ENCODE measurements at places on chromosomes 12 and 14. TPM values are rescaled to one million over a fixed set of nuclear protein-coding genes. Genes with fewer than 3 reads are reported as not detected.

The CBLN3 gene
- 2.2 TPM for polyA plus RNA-seq

DNA sequence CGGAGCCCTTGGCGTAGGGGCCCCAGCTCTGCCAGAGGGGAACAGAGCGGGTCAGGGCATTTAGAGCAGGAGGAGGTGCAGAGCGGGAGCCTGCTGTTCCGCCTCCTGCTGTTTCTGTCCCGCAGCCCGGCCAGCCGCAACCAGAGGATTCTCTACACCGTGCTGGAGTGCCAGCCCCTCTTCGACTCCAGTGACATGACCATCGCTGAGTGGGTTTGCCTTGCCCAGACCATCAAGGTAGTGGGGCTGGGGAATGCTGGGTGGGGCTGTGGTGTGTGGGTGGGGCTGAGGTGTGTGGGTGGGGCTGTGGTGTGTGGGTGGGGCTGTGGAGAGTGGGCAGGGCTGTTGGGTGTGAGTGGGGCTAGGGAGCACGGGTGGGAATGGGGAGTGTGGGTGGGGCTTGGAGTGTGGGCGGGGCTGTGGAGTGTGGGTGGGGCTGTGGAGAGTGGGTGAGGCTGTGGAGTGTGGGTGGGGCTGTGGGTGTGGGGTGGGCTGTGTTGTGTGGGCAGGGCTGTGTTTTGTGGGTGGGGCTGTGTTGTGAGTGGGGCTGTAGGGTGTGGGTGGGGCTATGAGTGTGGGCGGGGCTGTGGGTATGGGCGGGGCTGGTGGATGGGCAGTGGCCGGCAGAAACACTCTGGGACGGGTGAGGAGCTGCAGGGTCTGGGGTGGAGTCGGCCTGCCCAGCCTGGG lies 8.0 kb downstream of the ASPG start:
- DNase-seq = no peak

DNA sequence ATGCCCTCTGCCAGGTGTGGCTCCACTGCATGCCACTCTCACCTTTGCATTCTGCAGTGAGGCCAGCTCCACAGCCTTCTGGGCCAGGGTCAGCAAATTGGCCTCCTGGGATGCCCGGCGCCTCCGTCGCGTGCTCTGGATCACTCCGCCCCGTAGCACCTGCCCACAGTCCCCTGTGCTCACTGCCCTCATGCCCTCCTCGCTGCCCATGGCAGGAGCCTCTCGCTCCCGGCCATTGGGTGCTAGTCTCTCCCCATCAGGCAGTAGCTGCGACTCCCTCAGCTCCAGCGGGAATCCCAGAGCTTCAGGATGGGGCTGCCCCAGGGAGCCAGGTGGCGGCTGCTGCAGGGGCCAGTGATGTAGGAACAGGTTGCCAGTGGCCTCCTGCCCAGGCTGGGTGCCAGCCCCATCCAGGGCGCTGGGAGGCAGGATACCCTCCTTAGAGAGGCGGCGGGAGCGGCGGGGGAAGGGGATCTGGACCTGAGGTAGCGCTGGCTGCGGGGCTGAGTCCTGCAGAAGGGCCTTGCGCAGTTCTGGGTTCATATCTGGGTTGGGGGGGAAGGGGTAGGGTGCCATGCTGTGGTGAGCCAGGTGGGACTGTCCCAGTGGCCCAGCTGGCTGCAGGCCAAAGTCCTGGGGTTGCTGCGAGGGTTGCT lies 24.5 kb upstream of the PNMA1 start:
- no peak for DNase-seq

The GALNT8 gene
- polyA plus RNA-seq = 5.8 TPM

GRCh38 chr12:69423037-69423905 lies 46.9 kb upstream of the FRS2 start:
- DNase-seq = no peak
